Keratinocyte (primary cell): ENCODE measurements at places on chromosomes 5 and 9.
A peak's percentile ranks its signal among the peaks of the same experiment; 100 is the strongest.

DNA sequence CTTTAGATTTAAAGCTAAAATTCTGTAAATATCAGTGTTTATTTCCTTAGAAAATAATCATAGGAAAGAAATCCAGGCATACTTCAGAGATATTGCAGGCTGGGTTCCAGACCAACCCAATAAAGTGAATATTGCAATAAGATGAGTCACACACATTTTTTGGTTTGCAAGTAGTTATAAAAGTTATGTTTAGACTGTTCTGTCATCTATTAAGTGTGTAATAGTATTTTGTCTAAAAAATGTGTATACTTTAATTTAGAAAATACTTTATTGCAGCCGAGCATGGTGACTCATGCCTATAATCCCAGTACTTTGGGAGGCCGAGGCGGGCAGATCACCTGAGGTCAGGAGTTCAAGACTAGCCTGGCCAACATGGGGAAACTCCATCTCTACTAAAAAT is 6.9 kb upstream of the RIC1 start:
- no peak for DNase-seq

GRCh38 chr5:137182576-137182975 is 316.6 kb downstream of the SPOCK1 start:
- no peak for DNase-seq

- DNase-seq, result no peak
These were observed 678 bp downstream of the SLC26A2 start for GRCh38 chr5:149961186-149961685.

DNA sequence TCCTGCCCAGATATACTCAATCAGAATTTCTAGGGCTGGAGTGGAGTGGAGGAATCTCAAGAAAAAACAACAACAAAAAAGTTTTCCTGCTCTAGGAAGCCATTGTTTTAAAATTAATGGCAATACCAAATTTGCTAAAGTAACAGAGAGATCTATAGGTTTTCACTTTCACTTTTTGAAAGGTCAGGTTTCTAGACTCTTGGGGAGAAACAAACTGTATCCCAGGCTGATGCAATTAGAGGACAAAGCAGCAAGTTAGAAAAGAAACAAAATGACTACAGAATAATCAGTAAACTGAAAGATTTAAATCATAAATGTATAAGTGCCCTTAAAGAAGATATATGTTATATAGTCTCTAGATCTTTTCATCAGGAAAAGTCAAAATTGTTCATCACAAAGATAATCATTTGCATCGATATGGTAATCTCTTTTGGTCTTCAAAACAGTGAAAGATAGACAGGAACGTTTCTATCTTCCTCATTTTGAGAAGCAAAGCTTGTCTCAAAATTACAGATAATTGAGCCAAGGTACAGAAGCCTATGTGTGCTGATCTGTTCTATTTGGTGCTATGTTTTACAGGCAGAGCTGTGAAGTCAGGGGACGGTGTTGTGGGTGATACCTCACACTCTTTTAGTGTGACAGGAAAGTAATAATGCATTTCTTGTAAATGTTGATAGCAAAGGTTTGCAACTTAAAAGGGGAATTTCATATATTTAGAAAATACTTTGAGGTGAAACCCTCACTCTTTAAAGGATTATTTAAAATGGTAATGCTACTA is 1746.6 kb upstream of the C9orf72 start:
- no peak for DNase-seq

GRCh38 chr9:105218673-105219072 is 25.8 kb upstream of the SLC44A1 start:
- no peak for DNase-seq

DNA sequence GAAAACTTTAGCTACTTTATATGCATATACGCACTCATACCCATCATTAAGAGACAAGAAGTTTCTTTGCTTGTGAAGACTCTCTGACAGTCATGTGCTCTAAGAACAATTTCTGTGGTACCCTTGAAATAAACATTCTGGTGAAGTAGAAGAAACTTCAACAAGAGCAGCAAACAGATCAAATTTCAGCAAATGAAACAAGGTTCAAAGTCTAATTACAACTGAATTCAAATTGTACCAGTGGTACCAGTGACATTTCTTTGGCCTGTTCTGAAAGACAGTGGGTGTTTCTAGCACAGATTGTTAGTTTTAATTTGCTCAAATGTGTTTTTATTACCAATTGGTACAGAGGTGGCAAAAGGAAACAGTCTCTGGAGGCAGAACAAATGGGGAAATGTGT is 391.0 kb downstream of the CHSY3 start:
- no peak for DNase-seq

- peak; percentile 35 for DNase-seq
These were observed 16.9 kb upstream of the ZNF366 start for GRCh38 chr5:72523960-72524582.

DNA sequence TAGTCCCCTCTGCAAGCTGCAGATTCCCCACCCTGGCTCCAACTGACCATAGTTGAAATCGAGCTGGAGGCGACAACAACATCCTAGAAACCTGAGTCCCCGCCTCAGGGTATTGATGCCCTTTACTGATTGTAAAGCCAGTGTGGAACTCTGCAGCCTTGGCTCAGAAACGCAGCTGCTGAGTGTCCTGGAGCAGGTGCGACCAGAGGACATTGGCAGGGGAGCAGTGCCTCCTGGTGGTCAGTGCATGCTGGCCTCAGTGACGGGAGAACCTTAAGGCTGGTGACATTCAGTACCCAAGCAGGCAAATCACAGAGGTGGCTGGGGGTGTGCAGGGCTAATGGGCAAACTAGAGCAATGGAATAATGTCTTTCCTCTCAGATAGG is 20.4 kb upstream of the ZNF354B start:
- no peak for DNase-seq
